ENCODE measurements at places on chromosomes 3 and 15.
A peak's percentile ranks its signal among the peaks of the same experiment; 100 is the strongest.

GRCh38 chr3:10901296-10901945 lies 85.4 kb downstream of the SLC6A11 start:
- DNase-seq: no peak

DNA sequence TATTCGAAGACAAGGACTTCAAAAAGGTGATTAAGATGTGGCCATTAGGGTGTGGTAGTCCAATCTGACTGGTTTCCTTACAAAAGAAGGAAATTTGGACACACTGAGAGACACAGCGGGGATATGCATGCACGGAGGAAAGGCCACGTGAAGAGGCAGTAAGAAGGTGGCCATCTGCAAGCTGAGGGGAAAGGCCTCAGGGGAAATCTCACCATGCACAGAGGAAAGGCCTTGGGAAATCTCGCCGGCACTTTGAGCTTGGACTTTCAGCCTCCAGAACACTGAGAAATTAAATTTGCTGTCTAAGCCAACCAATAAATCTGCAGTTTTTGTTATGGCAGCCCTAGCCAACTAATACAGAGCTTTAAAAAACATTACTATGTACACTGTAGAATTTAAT lies 78.8 kb downstream of the DLG1 start:
- DNase-seq: no peak

DNA sequence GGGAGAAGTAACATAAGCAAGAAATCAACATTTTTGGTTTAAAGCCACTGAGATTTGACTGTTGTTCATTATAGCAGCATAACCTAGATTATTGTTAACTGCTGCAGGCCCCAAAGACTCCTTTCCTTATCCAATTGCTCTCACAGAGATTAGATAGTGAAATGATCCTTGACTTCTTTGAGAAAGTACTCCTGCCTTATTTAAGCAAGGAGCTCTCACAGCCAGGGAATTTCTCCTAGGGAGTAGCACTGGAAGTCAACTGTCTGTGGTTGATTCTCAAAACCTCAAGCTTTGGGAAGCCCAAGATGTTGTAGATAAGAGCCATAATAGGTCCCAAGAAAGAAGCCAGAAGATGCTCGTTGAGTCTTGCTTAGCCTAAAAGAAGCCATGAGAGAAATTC lies 151.8 kb upstream of the TSC22D2 start:
- no peak for DNase-seq

DNA sequence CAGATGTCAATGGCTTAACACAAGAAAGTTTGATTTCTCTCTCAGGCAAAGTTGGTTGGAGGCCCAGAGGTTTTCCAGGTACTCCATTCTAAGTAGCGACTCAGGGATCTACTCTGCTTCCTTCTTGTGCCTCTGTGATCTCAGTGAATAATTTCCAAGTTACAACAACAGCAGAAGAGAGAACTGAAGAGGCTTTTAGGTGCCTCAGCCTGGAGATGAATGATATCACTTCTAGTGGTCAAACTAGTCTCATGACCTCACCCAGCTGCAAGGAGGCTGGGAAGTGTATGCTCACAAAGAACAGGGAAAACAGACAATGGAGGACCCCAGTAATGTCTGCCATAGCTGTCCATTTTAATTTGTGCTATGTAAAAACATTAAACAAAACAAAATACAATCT lies 4.6 kb upstream of the PRICKLE2 start:
- no peak for DNase-seq

- no peak for DNase-seq
Measured at GRCh38 chr3:111579495-111579894, 15.7 kb downstream of the ZBED2 start.

DNA sequence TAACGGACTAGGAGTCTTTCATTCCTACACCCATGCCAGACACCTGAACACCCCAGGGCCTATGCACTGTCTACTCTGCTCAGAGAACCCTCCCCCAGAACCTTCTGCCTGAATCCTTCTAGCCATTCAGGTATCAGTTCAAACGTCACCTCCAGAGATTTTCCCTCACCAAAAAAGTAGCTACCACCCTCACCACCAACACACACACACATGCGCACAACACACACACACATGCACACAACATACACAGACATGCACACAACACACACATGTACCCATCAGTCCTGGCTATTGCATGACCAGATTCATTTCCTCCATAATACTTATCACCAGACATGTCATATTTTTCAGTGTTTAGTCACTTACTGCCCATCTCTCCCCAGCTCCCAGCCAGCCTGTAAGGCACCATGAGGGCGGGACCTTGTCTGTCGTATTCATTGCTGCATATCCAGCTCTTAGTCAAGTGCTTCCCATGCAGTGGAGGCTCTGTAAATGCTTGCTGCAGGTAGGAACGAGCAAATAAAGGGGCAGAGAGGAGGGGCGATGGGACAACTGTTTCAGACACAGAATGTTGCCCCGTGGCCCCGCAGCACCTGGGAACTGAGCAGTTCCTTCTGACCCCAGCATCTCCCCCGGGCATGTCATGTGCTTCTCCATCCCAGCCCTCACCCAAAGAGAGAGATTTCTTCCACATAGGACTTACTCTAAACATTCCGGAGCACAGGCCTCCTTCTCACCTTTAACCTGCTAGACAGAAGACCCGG lies 29.2 kb downstream of the XXYLT1 start:
- DNase-seq: no peak

GRCh38 chr3:72271216-72271615 lies 486.3 kb upstream of the PROK2 start:
- no peak for DNase-seq

DNA sequence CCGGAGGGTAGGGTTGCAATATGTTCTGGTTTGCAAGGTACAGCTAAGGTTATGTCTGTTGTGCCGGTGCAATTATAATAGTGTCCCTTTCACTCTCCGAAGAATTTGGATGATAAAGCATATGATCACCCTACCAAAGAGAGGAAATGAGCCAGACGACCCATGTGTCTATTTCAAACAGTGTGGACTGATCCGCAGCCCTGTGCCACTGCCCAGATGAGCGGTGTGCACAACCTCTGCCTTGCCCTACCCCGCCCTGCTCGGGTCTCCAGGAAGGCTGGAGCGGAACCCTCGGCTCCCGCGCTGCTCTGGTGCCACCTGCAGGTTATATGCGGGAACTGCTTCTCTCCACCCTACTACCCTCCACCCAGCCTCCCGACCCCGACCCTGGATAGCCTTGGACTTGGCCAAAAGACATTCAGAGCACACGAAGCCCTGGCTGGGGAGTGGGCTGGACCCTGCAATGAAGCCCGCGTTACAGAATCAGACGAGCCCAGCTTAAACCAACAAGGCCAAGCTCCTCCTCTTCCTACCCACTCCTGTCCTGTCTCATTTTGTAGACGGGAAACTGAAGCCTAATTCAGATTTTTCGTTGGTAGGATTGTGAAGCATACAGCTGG lies 68.4 kb upstream of the CHRNB4 start:
- DNase-seq: no peak

DNA sequence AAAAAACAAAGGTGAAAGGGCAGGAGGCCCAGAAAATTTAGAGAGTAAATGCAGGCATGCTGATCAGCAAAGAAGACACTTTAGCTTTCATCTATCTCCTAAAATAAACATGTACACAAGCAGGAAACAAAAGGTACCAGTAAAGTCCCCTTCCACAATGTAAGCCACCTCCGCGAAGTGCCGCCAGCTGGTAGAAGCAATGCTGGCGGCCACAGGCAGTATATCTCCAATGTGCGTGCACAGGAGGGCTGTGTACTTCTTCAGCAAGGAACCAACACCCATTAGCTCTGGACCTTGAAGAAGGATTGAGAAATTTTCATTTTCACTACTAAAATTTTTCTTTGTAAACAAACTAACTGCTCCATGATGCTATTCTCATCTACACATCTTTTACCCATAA lies 75.4 kb downstream of the HERC2 start:
- DNase-seq: no peak

- no peak for DNase-seq
Measured at GRCh38 chr15:36529296-36530011, 50.0 kb upstream of the CDIN1 start.

- DNase-seq: no peak
Measured at GRCh38 chr3:59782664-59783063, 732.8 kb upstream of the CFAP20DC start.

DNA sequence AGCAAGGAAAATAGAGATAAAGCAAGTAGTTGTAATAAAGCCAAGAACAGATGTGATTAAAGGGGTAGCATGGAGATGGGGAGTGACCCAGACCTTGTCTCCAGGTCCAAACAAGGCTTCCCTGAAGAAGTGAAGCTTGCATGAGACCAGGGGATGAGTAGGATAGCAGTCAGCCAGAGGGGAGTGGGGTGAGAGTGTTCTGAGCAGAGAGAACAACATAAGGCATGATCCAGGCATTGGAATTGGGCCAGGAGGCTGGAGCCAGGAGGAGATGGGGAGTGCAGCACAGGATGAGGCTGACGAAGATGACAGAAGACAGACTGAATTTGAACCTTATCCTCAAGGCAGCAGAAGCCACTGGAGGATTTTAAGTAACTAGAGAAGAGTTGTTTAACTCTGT lies 7.2 kb downstream of the TMOD2 start:
- peak; percentile 52 for DNase-seq

DNA sequence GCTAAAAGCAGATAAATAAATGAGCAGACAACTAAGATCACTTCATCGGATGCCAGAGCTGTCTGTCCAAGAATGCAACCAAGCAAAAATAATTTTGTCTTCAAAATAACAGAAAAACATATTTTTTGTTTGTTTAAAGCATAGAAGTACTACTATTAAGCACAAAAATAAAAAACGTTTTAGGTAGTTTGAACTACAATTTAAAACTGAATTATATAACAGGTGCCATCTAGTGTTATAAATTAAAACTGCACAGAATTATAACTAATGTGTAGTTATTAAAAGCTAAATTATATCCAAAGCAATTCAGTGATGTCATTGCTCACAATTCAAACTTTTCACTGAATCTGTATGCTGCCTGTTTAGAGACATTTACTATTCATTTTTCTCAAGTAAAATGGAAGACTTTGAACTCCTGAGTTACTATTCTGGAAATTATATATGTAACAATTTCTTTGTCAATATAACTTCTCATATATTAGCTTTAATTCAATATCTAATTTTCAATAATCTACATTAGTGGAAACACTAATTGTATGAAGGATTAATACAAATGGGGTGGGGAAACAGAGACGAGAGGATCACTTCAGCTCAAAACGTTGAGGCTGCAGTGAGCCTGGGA lies 29.5 kb downstream of the LINS1 start:
- peak; percentile 13 for DNase-seq

DNA sequence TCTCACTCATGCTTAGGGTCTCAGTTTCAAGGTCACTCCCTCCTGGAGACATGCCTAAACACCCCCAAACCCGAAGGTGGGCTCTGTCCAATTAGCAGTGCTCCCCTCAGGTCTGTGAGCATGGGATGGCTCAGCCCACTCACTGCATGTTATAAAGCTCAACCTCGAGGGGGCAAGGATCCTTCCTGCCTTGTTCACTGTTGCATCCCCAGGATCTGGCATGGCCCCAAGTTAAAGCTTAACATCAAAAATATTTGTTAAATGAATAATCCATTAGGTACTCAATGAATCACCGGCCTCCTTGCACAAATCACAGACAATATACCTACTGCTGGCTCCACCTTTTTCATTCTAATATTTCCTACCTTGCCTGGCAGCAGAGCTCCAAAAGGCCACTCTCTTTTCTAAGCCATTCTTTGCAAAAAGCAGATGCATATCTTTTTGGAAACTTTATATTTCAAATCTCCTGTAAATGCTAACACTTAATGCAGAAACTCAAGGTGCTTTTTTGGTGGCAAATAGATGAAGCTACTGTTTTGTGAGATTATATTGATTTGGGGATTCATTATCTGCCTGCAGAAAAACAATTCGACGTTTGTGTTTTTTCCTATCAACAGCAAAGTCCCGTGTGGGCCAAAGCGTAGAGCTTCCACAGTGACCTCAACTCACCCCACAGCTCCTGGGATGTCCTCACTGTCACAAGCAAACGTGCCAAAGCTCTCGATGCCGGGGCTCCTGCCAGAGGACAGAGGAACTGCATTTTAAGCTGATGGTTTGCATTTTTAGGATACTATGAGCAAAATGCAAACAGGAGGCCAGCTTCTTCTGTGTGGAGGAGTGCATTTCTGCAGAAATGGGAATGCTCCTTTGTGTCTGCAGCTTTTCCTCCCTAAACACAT lies 35.4 kb downstream of the PCOLCE2 start:
- DNase-seq: no peak

- no peak for DNase-seq
Measured at GRCh38 chr3:165549665-165550064, 287.6 kb downstream of the BCHE start.

DNA sequence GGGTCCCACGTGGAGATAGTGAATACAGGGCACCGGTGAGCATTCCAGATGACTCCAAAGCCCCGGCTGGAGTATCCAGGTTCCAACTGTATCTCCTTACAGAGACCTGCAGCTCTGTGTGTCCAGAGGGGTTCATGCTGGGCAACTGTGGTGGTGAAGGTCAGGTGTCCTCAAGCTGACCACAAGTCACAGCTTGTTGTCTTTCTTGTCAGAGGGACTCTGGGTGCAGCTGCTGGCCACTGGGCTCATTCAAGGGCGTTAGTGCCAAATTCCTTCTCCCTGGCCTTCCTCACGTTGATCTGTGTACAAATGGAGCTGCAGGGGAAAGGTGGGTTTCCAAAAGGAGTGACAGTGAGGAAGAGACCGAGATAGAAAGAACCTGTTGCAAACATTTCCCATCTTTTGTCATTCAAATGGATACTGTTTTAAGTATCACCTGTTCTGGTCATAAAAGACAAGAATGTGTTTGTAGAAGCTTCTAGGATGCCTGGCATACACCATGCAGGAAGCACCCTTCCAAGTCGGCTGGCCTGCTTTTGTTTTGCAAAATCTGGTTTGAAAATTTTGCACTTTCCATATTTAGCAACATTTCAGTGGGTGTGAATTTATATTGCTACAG lies 52.5 kb downstream of the CEMIP start:
- DNase-seq: no peak

GRCh38 chr3:172177046-172177445 lies 137.7 kb downstream of the FNDC3B start:
- DNase-seq: no peak

GRCh38 chr15:66251790-66252684 lies 1.5 kb downstream of the MEGF11 start:
- no peak for DNase-seq

DNA sequence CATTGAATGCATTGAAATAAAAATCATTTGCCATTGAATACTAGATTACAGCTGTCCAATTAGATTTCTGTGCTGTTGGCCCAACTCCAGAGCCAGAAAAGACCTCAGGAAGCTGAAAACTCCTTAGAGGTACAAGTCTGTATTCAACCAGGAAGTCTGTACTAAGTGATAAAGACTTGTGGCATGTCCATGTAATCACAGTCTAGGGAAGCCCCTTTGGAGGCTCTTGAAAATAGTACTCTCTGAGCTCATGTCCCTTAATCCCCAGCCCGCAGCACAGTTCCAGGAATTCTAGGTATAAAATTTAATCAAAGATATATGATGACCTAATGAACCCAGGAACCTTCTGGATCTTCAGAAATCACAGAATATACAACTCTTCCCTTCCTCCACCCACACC lies 279.4 kb downstream of the RSL24D1 start:
- DNase-seq: no peak

GRCh38 chr3:71211083-71211482 lies 372.4 kb downstream of the FOXP1 start:
- DNase-seq: no peak

- no peak for DNase-seq
Measured at GRCh38 chr15:74920456-74920855, 13.8 kb upstream of the FAM219B start.
